Upper lobe of right lung (tissue), 1 donor: ENCODE measurements at places on chromosomes 5 and 9.

DNA sequence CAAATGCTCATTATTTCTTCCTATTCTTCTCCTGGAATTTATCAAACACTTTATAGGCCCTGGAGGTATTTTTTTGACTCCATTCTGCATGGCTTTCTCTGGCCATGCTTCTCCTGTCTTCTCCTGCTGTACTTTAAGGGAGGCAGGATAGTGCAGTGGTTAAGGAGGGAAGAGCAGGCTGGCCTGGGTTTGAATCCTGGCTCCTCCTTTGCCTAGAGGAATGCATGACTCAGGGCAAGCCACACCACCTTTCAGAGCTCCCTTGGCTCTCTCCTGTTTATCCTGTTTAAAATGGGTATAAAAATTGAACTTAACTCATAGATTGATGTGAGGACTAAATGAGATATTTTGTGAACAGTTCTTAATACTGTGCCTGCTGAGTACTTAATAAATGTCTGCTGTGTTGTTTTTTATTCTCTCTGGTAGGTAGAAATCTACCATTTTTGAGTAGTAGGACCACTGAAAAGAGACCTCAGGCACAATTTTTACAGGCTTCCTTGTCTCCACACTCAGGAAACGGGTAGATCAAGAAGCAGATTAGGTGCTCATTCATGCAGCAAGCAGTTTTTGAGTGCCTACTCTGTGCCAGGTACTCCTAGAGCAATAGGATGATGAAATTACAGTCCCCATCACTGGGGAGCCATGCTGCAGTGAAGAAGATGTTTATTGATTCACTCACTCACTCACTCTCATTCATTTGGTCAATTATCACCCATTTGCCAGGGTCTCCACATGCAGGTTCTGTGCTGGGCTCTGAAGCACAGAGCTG is 32.7 kb upstream of the ARAP3 start:
- no peak for DNase-seq

- DNase-seq, result no peak
Measured at GRCh38 chr9:88437210-88438146, 49.2 kb downstream of the SPIN1 start.

DNA sequence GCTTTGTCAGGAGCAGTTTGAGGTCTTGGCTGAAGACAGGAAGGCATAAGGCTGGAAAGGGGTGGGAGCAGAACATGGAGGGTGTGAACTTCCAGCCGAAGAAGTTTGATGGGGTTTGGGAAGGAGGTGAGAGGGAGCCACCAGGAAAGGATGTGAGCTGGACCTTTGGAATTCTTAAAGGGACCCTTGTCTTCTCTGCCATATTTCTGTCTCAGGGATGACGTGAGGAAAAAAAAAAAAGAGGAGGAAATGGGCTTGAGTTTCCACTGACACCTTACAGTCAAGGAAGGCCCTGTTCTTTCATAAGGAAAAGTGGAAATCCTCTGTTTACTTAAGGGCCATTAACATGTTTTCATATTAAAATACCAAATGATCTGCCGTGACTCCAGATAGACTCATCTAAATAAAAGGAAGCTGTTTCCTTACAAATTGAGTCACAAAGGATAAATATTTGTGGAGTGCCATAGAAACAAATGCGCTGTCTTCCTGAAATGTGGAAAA is 132.1 kb downstream of the PALM2AKAP2 start:
- DNase-seq, result no peak

- DNase-seq, result no peak
Measured at GRCh38 chr5:86101966-86102365, 515.8 kb upstream of the COX7C start.

DNA sequence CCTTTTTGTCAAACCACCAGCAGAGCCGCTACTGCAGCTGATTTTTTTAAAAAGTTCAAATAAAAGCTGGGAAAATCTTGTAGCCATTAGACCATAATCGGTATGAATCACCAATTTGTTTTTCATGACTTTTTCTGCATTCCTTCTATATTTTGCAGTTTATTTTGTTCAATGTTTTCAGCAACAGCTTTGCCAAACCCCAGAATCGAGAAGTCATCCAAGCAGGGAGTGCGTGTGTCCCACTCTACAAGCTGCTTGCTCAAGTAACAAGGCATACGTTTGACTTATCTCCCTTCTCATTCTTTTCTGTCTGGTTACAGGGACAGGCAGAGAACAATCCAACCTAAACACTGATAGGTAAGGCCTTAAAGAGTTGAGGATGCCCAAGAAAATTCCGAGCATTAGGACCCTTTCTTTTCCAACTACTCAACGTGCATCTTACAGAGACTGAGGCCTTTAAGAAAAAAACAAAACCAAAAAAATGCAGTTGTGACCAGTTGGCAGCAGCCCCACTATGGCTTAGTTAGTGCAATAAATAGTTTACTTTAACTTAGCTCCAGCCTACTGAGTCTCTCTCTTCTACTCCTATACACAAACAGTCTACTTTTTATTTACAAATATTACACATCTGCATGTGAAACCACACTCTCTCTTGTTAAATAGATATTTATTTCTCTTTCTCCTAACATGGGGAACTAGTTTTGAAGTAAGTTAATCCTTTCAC is 134.7 kb upstream of the SLIT3 start:
- no peak for DNase-seq

- DNase-seq, result no peak
Measured at GRCh38 chr5:153780876-153781705, 257.6 kb downstream of the FAM114A2 start.

DNA sequence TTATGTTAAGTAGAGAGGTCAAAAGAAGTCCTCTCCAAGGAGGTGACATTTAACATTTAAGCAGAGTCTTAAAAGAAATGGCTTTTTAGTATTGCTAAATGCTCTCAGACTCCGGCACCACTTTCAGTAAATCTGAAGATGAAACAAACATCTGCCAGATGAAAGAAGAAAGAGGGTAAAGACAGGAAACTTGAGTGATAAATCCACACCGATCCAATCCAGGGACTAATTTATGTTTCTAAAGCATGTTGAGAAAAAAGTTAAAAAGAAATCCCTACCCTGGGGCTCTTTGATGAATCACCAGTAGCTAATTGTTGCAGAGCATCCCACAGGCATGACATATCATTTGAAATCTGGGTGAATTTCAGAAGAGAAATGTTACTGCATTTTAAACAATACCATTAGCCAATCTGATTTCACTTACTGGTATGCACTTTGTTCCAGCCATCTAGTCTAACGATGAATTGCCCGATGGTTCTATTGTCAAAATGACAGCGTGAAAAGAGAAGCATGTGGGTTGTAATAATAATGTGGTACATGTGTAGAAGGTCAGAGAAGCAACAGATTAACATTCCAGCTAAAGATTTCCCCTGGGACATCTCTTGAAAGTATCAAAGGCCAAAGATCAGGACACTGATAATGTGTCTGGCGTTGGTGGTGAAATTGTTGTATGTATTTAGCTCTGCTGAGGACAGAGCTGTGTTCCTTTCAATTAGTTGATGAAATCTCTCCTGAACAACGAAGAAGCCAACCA is 485.7 kb downstream of the CSNK1G3 start:
- DNase-seq, result no peak
